ENCODE measurements at places on chromosomes 12 and 14. TPM values are rescaled to one million over a fixed set of nuclear protein-coding genes. Genes with fewer than 3 reads are reported as not detected.

- no peaks in the 10 kb centered on the region for H3K36me3 ChIP-seq
- peaks cover 25% of the 10 kb centered on the region for H3K27me3 ChIP-seq
- no peaks in the 10 kb centered on the region for H3K4me1 ChIP-seq
- DNase-seq: no peak
Observed at GRCh38 chr12:3071710-3072109, 5.5 kb upstream of the TSPAN9 start.

Gene ERGIC2
- 61.1 TPM for total RNA-seq

DNA sequence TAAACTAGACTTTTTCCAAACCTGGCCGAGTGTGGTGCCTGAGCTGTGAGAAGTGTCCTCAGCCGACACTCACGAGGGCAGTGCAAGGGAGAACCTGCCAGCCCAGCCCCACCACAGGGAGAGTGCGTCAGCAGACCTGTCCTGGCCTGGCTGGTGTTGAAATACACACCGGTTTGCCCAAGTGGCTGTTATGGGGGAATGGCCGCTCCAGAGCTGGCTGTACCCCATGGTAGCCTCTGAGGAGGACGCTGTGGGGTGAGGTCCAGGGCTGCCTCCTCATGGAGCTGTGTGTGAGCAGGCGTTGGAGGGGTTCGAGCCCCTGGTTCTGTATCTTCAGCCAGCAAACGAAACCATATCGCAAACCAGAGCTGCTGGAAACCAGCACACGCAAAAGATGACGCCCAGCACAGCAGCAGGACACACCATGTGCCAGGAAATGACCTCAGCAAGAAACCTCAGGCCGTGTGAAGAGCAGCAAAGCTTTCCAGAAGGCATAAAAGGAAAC, 9.4 kb downstream of the ANKRD9 start:
- peak overlapping the region; percentile 60 for H3K27ac ChIP-seq
- no peak overlapping the region for H3K4me3 ChIP-seq
- H3K4me1 ChIP-seq: peaks cover 11% of the 10 kb centered on the region
- DNase-seq: no peak

GRCh38 chr14:55851301-55851700, 266.9 kb upstream of the PELI2 start:
- no peak for DNase-seq
- no peak overlapping the region for H3K27ac ChIP-seq
- H3K27me3 ChIP-seq: no peaks in the 10 kb centered on the region
- H3K4me3 ChIP-seq: no peak overlapping the region
- no peaks in the 10 kb centered on the region for H3K36me3 ChIP-seq

DNA sequence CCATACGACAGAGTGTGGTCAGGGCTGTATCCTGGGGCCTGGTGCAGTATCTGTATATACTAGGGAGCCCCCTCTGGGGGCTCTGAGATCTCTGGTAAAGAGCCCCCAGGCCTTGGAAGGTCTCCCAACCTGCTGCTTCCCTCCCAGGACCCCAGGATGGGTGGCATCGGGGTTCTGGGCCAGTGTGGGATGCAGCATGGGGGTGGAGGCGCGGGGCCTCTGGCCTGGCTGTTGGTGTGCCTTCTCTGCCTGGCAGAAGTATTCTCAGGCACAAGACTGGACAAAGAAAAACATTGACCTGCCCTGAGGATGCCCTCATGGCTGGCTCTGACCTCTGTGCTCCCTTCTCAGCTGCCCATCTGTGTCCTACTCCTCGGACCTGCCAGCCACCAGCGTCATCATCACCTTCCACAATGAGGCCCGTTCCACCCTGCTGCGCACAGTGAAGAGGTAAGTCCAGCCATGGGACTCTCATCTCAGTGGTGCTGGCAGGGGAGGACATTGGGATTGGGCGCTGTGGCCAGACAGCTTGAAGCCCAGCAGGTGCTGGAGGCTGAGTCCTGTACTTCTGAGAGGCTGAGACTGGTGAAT, 64.5 kb downstream of the GALNT16 start:
- peak; percentile 22 for DNase-seq
- no peak overlapping the region for H3K27ac ChIP-seq
- H3K36me3 ChIP-seq: no peaks in the 10 kb centered on the region
- no peak overlapping the region for H3K4me3 ChIP-seq
- no peaks in the 10 kb centered on the region for H3K4me1 ChIP-seq

DNA sequence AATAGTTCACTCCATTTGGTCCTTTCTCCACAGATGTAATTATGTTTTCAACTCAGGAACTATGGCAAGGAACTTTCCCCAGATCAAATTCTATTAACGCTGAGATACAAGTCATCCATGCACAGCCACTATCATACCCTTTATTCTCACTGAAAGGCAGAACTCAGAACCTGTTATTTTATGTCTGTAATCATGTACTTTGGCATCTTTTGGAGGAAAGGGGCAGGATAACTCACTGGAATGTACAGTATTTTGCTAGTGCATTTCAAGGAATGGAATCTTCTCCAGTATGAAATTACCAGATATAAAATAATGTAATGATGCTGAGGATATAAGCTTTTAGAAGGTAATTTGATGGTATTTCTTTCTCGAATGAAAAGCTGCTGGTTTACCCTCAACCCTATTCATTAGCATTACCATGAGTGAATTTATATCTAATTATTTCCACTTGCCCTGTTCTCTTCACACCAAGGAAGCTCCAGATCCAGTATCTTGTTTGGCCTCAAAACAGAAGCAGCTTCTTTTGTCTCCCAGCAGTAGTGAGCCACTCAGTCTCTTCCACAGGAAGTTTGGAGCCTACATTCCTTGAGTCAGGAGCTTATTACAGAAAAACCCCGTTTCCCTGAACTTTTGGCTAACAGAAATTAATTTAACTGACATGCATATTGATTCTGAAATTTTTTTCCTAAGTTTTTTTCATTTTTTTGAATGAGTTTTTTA, 10.0 kb upstream of the AMHR2 start:
- peaks cover 21% of the 10 kb centered on the region for H3K4me1 ChIP-seq
- no peak for DNase-seq
- peaks cover 38% of the 10 kb centered on the region for H3K36me3 ChIP-seq
- H3K4me3 ChIP-seq: peak overlapping the region; percentile 62
- H3K27ac ChIP-seq: peak overlapping the region; percentile 67

DNA sequence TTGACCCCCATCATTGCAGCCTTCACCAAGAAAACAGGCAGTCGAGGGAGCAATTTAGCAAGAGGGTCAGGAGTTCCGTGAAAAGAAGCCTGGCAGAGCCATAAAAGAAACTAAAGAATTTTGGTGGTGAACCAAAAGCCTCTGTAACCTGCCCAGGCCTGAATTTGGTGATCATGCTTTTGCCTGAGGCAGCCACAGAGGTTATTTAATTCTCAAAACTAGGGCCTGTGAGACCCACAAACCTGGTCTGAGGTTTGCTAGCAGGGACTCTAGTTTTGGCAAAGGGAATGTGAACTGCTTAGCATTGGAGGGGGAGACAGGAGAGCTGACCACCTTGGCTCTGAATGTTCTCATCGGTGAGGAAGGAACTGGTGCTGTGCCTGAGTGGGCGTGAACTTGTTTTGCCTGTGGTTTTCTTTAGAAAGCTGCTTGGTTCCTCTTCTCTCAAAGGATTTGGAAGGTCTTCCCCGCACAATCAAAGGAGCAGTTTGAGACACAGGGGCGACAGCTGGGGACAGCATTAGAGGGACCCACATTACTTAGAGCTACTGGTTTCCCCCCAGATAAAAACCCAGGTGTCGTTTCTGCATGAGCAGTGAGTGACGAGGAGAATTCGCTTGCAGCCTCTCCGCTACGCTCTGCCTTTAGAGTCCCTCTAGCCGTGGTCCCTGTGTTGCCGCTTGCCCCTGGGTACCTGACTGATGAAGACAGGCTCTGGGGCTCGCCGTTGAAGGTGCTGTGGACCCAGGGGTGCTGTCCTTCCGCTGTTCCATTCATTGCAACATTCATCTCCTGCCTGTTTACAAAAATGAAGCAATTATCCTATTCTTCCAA, 12.6 kb upstream of the WNT5B start:
- peaks cover 17% of the 10 kb centered on the region for H3K4me1 ChIP-seq
- DNase-seq: no peak
- H3K4me3 ChIP-seq: peak overlapping the region; percentile 15

- no peak overlapping the region for H3K27ac ChIP-seq
- DNase-seq: no peak
- H3K4me3 ChIP-seq: no peak overlapping the region
- no peaks in the 10 kb centered on the region for H3K4me1 ChIP-seq
- H3K36me3 ChIP-seq: no peaks in the 10 kb centered on the region
Observed at GRCh38 chr12:54625598-54625997, 9.1 kb downstream of the LACRT start.

Gene ENDOU
- not detected for total RNA-seq

DNA sequence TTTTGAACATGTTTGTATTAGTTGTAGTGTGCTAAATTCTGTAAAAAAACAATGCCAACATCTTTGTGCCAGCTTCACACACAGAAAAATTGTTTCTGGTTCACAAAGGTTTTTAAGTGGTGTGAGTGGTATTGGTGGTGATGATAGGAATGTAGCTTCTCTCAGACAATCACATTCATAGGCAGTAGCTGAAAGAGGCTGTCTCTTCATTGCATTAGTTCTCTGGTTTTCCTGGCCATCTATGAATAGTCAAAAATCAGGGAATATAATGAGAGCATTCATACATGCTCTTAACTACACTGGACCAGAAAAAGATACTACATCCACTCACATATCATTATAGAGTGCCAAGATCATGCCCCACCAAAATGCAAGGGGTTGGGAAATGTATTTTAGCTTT, 433.5 kb downstream of the FLRT2 start:
- H3K27ac ChIP-seq: no peak overlapping the region
- no peaks in the 10 kb centered on the region for H3K27me3 ChIP-seq
- DNase-seq: no peak
- no peaks in the 10 kb centered on the region for H3K4me1 ChIP-seq

Gene PIK3C2G
- total RNA-seq: not detected

DNA sequence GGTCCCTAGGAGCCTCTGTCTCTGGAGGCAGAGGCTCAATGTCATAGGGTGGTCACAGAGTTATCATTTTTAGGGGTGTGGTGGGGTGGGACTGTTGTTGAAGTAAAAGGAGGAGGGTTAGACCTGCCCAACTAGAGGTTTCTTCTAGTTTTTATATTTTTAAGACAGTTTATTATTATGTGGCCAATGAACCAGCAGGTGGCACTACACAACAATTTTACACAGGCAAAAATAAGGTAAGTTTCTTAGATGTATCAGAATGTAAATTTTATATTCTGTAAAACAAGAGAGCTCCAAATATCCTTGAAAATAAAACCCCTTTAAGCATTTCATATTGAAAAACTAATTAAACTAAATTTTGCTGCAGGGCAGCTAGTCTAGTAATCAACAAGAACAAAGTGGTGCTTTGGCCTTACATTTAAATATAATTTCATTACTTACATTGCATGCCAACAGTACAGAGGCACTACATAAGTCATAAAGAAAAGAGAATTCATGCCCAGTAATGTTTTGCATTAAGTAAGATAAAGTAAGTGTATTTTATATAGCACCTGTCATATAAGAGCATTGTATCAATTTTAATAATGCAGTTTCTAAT, 22.2 kb upstream of the OVCH1 start:
- H3K27ac ChIP-seq: no peak overlapping the region
- H3K4me3 ChIP-seq: no peak overlapping the region
- no peak for DNase-seq
- no peaks in the 10 kb centered on the region for H3K36me3 ChIP-seq
- peaks cover under 1% of the 10 kb centered on the region for H3K27me3 ChIP-seq

GRCh38 chr12:76621582-76622024, 62.0 kb upstream of the OSBPL8 start:
- no peak overlapping the region for H3K4me3 ChIP-seq
- DNase-seq: peak; percentile 43
- no peaks in the 10 kb centered on the region for H3K4me1 ChIP-seq
- H3K27ac ChIP-seq: no peak overlapping the region
- H3K36me3 ChIP-seq: no peaks in the 10 kb centered on the region
- peaks cover 6% of the 10 kb centered on the region for H3K27me3 ChIP-seq

Gene CTSG
- not detected for total RNA-seq

GRCh38 chr12:27276275-27276674, 32.2 kb downstream of the STK38L start:
- no peaks in the 10 kb centered on the region for H3K27me3 ChIP-seq
- peaks cover 20% of the 10 kb centered on the region for H3K4me1 ChIP-seq
- H3K4me3 ChIP-seq: no peak overlapping the region

- H3K27me3 ChIP-seq: peaks cover 2% of the 10 kb centered on the region
- H3K27ac ChIP-seq: peak overlapping the region; percentile 84
- H3K36me3 ChIP-seq: peaks cover 7% of the 10 kb centered on the region
Observed at GRCh38 chr12:118377021-118377883, 897 bp downstream of the SUDS3 start.
